KBM-7 (cell line): ENCODE measurements at places on chromosomes 4 and X.

GRCh38 chr4:36392024-36392423, 110.6 kb downstream of the DTHD1 start:
- DNase-seq: no peak

GRCh38 chr4:62232814-62233213, 1032.7 kb downstream of the ADGRL3 start:
- DNase-seq: no peak

DNA sequence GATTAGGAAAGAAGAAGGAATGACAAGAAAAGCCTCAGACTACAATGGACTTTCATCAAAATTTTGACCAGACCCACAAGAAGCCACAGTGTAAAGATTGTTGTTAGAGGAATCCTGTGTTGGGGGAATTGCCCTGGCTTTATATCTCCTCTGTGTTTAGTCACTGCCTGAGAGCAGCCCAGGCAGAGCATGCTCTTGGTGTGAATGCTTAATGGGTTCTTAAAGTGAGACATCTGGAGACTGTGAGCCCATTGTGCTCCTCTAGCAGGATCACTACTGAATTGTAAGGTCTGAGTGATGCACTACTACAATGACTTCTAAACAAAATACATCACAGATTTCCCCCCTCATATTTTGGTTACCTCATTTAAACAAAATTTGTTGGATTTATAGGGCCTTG, 1860.5 kb upstream of the ADGRL3 start:
- DNase-seq: no peak

GRCh38 chr4:76738086-76738931, 159.6 kb downstream of the SOWAHB start:
- no peak for DNase-seq
